Esophagus squamous epithelium (tissue), 5 donors: ENCODE measurements at places on chromosomes 7 and 10.

- DNase-seq: no peak
Observed at GRCh38 chr7:2266911-2267310, 24.9 kb downstream of the NUDT1 start.

- no peak for DNase-seq
Observed at GRCh38 chr10:132243626-132244025, 56.9 kb downstream of the DPYSL4 start.

DNA sequence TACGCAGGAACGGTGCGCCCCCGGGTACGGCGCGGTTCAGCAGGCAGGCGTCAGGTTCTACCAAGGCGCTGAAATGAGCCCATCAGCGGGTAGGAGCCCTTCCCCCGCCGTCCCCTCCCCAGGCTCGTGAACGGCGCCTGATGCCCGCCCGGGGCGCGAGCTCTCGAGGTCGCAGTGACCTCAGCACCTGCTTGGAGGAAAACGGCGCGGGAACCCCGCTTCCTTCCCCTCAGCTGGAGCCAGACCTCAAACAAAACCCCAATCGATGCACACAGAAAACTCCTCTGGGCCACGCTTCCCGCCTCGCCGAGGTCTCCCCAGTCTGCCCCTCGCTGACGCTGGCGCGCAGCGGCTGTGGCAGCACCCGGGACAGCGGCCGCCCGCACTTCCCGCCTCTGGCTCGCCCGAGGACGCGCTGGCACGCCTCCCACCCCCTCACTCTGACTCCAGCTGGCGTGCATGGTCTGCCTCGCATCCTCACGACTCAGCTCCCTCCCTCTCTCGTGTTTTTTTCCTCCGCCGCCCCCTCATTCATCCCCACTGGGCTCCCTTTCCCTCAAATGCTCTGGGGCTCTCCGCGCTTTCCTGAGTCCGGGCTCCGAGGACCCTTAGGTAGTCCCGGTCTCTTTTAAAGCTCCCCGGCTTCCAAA lies 514 bp upstream of the GAD2 start:
- no peak for DNase-seq

DNA sequence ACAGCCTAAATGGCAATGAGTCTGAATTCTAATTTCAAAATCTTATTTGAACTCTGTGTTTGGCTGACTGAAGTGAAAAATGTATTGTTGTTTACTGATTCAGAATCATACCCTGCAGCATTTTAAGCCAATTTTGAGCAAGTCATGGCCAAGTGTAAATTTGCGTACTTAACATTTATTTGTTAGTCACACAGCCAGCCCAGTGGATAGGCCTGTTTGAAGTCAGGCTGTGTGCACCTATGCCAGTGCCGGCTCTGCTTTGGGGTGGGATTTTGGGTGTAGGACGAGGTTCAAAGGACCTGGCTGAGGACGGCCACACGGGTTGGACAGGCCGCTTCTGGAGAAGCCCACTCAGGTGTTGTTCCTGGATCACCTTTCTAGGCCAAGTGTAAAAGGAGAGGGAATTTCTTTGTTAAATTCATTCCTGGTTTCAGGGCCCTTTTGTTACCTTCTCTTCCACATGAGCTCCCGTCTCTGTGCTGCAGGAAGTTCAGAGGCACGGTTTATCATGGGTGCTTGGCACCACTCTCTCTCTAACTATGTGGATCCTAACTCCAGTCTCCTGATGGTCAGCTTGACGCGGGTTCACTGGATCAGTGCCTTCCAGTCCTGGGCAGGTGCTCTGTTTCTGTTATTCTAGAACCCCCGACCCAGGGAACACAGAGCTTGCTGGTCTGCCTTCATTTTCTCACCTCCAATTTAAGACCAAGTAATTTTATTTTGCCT lies 84.7 kb downstream of the CCNY start:
- DNase-seq: no peak

DNA sequence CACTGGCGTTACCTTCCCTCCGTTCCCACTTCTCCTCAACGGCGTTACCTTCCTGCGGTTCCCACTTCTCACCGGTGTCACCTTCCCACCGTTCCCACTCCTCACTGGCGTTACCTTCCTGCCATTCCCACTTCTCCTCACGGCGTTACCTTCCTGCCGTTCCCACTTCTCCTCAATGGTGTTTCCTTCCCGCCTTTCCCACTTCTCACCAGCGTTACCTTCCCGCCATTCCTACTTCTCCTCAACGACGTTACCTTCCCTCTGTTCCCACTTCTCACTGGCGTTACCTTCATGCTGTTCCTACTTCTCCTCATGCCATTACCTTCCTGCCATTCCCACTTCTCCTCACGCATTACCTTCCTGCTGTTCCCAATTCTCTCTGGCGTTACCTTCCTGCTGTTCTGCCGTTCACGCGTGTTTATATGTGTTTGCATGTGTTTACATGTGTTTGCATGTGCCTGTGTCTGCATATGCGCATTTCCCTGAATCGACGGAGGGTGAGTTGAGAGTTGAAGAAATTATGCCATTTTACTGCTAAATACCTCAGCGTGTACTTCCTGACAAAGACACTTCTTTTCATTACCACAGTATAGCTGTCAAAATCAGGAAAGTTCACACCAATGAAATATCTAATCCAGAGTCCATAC lies 23.2 kb upstream of the CFAP46 start:
- no peak for DNase-seq

GRCh38 chr10:13928451-13928850 lies 341.7 kb downstream of the PRPF18 start:
- no peak for DNase-seq

DNA sequence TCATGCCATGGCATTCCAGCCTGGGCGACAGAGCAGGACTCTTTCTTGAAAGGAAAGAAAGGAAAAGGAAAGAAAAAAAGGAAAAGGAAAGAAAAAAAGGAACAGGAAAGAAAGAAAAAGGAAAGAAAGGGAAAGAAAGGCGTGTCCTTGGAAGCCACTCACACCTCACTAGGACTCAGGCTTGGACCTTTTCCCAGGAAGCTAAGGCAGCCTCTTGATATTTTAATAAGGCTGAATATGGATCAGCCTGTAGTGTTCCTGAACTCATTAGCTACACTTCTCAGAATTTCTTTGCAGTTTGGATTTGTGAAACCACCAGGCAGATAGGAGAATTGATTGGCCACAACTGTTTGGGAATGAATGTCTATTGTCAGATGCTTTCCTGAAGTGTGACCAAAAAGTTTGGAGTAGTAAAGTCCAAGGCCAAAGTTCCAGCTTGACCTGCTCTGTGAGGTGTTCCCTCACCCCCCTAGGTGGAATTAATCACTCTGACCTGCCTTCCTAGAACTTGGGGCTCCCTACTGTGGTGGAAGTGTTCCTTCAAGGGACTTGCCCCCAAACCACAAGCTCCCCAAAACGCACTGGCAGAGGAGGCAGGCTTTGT lies 7.1 kb upstream of the MALSU1 start:
- DNase-seq: no peak

GRCh38 chr7:19971956-19972355 lies 198.5 kb upstream of the TMEM196 start:
- no peak for DNase-seq

DNA sequence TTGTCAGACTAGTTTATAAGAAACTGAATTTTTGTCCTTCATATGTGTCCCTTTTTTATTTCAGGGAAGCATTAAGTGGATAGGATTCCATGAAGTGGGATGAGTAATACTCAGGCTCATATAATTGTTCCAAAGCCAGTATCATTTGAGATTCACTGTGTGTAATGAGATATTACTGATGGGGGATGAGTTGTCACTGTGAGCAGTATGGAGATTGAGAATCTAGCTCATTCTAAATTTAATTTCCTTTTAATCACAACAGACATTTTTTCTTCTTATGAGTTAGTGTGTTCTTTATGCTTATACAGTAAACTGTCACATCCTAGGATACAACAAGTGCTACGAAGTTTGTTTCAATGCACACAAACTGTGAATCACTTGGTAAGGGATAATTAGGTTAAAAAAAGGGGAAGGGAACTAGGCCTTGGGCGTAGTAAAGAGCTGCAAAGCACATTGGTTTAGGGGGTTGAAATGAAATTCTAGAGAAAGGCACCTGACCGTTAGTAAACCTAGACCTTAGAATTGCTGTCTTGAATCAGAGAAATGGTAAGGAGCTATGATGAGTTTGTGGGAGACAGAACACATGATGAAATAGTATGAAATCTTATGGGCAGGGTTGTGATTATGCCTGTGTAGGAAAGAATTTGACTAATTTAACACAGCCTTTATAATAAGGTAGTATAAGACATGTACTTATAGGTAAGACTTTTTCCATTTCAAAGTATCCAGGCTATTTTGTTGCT lies 153.4 kb downstream of the MLLT10 start:
- DNase-seq: no peak

- DNase-seq: no peak
Observed at GRCh38 chr7:126608339-126608776, 644.4 kb downstream of the GRM8 start.

GRCh38 chr10:105139363-105139896 lies 498.3 kb downstream of the SORCS3 start:
- DNase-seq: no peak

DNA sequence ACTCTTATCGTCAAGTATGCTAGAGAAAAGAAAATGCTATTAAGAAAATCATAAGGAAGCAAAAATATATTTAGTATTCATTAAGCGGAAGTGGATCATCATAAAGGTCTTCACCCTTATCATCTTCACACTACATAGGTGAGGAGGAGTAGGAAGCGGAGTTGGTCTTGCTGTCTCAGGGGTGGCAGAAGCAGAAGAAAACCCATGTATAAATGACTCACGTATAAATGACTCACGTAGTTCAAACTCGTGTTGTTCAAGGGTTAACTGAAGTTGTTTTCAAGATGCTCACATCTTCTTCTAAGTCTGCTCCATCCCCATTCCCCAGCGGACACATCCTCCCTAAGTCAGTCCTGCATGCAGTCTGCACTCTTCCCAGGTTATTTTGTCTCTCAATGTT lies 72.4 kb downstream of the SFMBT2 start:
- DNase-seq: no peak

GRCh38 chr7:40200791-40201190 lies 66.0 kb downstream of the SUGCT start:
- DNase-seq: no peak

DNA sequence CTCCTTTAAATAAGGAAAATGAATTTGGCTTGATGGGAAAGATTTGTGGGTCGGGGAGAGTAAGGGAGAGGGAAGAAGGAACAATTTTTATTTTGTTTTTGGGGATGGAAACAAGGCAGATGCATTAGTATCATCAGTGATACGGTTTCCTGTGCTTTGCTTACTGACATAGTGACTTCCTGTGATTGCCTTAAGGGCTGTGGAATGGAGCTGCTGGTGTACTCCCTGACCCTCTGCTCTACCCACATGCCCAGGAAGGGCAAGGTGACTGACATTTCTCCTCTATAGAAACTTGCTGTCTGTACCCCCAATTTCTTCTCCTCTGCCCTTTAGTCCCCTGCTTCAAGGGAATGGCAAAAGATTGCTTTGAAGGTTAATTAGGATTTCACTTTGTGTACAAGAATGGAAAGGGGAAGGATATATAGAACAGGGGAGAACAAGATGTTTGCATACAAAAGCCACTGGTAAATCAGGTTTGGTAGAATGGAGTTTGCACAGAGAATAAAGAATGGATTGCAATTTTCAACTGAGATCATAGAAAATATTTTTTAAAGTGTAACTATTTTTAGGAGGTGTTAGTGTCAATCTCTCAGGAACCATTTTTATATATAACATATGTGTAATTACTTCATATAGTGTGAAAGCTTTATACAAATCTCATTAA lies 129.0 kb upstream of the AGR3 start:
- no peak for DNase-seq

- DNase-seq: no peak
Observed at GRCh38 chr7:28813243-28813962, 144.7 kb downstream of the TRIL start.
